ENCODE measurements at places on chromosomes 7 and 10.
A peak's percentile ranks its signal among the peaks of the same experiment; 100 is the strongest.

DNA sequence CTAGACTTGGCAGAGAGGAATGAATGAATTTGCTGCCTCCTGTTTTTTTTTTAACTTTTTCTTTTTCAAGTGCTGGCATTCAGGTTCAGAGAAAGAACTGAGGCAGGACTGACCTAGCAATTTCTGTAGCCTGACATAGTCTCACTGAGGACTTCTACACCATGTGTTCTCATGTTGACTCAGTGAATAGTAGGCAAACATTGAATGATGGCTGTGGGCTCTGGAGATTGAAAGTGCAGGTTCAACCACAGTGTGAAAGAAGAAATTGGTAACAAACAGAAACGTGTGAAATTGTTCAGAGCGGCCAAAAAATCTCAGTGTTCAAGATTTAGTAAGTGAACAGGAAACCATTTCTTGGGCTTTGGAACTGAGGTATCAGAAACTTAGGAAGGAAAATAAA is 322.4 kb upstream of the GHITM start:
- no peak for DNase-seq

DNA sequence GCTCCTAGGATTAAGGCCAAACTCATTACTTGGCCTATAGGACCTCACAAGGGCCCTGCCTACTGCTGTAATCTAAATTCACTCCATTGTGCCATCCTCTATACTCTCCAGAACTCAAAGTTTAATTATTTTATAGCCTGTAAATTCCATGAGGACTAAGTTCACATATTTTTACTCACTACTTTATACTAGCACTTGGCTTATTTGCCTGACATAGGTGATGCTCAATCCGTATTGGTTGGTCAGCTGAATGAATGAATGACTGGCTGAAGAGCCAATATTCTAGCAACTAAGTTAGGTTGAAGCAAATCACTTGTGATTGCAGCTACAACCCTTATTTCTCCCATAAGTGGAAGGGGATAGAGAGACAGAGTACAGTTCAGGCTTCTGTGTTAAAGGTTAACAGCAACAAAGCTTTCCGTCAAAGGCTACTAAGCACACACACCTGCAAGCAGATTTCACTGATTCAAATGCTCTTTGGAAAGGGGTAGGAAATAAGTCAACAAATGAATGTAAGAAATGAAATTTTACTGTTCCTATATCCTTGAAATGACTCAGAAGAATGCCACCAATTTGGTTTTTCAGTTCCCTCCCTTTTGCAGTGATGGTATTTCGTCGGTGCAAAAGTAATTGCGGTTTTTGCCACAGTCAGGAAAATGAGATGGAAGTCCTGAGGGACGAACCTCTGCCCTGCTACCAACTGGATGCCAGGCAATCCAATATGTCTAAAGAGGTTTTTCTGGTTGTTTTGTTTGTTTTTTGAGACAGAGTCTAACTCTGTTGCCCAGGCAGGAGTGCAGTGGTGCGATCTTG is 120.7 kb downstream of the COL28A1 start:
- DNase-seq: no peak

DNA sequence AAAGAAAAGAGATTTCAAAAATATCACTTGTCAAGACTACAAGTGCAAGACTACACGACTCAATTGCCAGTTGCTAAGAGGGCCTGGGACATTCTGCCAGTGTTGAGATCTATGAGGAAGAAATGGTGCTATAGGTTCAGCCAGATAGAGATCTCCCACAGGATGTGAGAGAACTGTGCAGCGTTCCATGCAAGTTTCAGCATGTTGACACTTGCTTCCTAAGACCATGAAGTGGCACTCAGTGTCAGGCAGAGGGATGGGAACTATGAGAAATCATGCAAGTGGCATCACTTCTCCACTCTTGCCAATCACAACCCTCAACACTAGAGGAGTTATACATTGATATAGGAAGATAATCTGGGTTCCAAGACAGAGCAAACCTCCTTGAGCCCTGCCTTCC is 210.3 kb downstream of the CHRM2 start:
- DNase-seq: no peak

GRCh38 chr7:78691584-78691983 is 761.9 kb downstream of the MAGI2 start:
- no peak for DNase-seq

GRCh38 chr10:72162978-72163377 is 52.8 kb upstream of the ANAPC16 start:
- DNase-seq: no peak

GRCh38 chr7:30901856-30902255 is 9.8 kb upstream of the AQP1 start:
- DNase-seq: no peak

DNA sequence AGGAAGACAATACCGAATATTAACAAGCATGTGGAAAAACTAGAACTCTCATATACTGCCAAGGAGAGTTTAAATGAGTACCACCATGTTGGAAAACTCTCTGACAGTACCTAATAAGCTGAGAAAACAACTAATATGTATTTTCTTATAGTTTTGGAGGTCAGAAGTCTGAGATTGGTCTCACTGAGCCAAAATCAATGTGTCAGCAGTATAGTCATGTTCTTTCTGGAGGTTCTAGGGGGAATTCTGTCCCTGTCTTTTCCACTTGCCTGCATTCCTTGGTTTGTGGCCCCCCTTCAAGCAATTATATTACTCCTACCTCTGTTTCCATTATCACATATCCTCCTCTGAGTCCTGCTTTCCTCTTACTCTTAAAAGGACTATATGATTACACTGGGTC is 144.6 kb downstream of the HBP1 start:
- no peak for DNase-seq

- DNase-seq: no peak
These were observed 300.6 kb downstream of the PLXNA4 start for GRCh38 chr7:132275416-132276233.

DNA sequence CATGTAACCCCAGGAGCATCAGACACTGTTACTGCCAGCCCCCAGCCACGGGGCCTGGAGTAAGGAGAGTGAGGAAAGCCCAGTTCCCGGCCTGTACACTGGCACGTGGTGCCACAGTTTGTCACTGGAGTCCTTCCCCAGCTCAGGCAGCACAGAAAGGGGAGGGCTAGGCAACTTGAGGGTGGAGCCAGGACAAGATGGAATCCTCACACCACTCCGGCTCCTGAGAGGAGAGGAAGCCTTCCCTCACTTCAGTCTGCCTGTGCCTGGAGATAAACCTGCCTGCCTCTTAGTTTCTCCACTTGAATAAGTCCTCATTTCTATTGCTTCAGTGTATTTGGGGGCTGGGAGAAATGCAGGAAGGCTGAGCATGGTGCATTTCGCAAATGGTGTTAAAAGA is 176.0 kb downstream of the KIAA1217 start:
- no peak for DNase-seq

- peak; percentile 29 for DNase-seq
These were observed 60.5 kb downstream of the SEMA3C start for GRCh38 chr7:80858141-80858903.

DNA sequence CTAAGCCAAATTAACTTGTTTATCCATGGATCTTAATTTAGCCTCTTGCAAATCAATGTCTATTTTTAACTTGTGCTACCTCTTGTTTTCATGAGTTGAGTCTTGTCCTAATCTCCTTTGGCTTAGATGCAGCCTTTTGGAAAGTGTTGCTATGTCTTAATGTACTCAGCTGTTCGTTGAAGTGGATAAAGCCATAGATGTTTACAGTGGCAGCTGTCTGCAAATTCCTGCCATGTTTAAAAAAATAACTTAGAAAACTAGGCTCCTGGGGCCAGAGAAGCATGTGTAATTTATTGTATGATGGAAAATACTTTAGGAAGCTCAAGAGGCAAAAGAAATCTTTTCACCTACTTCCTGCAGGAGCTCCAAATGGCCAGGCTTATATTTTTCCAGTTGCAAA is 253.1 kb upstream of the RHOBTB1 start:
- no peak for DNase-seq

DNA sequence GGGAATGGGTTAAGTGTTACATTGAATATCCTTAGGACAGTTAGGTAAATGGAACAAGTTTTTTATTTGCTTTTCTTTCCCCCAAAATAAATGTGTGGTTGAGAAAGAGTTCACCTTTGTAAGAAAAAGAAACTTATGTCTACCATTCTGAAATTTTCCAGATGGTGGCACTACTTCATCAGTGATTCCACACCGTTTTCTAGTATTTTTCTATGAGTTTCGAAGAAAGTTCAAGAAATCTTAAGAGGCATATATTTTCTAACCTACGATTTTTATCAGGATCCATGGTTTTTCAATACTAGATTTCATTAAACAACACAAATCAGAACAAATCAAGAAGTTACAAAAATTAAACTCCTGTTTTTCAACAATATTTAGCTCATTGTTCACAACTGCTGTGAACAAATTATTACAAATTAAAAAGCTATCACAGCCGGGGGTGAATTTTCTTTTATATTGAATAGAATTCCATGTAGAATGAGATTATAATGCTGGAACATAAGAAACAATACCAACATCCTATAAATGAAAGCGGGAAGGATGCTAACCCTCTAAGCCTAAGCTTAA is 163.1 kb upstream of the NPVF start:
- DNase-seq: no peak
